ENCODE measurements at places on chromosomes 7 and 10.

DNA sequence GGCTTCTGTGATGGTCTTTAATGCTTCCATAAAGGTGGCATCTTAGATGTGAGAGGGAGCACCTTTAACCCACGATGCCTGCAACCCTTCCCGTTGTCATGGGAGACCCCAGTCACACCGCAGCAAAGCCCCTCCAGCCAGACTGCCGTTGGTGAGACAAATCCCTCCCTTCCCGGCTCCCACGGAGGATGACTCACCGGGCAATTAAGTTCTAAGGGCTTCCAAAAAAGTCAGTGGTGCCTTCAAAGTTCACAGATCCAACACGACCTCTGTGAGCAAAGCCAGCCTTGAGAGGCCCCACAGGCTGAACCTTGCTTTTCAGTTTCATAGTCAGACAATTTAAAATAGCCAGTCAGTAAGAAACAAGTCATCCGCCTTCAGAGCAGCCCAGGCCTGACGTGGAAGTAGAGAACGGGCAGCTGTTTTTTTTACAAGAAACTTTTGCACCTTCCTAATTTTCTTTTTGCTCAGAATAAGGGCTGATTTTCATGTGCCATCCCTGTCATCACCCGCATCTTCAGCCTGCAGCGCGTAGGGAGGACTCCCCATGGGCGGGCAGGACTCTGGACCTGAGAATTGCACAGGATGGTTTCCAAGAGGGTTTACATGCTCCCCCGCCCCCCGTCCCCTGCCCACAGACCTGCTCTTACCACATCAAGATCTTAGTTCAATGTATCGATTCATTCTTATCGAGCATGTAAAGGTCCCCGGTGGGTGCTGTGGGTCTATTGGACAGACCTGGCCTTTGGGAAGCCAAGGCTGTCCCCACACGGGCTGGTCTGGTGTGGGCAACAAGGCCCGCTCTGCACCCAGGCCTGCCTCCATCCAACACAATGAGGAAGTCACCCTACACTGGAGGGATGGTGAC, 333.9 kb downstream of the DNAJB6 start:
- no peak for DNase-seq

GRCh38 chr10:78660446-78661106, 408.2 kb upstream of the ZMIZ1 start:
- DNase-seq: no peak

GRCh38 chr7:57216340-57216739, 84.1 kb upstream of the ZNF479 start:
- no peak for DNase-seq

DNA sequence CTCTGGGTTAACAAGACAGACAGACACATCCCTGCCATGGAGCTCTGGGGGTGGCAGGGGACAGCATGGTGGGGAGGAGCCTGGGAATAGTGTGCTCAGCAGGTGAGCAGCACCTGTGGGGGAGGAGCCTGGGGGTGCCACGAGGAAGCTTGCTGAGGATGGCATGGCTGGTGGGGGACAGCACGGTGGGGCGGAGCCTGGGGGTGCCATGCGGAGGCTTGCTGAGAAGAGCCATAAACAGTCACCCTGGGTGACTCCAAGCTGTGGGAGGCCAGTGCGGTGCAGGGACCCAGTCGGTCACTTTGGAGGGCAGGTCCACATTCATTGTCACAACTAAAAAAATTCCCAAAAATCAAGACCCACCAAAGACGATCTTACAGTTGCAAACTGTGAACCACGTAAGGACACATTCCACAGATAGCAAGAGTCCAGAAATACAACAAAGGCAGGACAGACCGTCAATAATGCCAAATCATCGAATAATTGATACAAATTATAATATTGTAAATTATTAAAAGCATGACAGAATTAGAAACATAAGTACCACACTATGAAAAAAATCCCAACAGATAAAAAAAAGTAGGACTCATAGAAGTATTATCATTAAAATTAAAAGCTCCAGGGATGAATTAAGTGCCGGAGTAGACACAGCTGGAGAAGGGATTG, 24.4 kb downstream of the NKX6-2 start:
- no peak for DNase-seq

- DNase-seq: no peak
Measured at GRCh38 chr7:116862951-116863670, 724 bp downstream of the CAPZA2 start.

- no peak for DNase-seq
Measured at GRCh38 chr7:49433794-49434193, 339.6 kb upstream of the VWC2 start.

GRCh38 chr7:776992-777727, 50.1 kb upstream of the PRKAR1B start:
- DNase-seq: no peak

GRCh38 chr7:101602484-101603241, 26.4 kb downstream of the MYL10 start:
- DNase-seq: peak; percentile 27

GRCh38 chr7:156722043-156722826, 81.7 kb downstream of the RNF32 start:
- no peak for DNase-seq

DNA sequence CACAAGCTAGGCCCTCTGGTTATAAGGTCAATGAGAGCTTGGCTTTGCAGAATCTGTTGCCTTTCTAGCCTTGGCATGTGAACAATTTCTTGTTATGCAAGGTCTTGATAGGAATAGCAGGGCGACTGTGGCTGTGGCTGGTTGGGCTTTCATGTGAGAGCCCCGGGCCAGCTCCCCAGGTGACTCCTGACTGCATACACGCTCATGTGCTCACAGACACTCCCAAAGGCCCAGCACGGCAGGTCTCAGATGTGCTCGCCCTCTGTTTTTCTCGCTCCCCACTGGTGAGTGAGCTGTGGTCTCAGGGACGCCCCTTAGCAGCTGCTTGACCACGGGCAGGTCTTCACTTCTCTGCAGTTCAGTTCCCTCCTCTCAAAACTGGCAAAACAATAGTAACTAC, 37.1 kb upstream of the ZNF32 start:
- no peak for DNase-seq

- DNase-seq: no peak
Measured at GRCh38 chr10:33722067-33722466, 387.6 kb upstream of the NRP1 start.

- DNase-seq: no peak
Measured at GRCh38 chr7:137888241-137888640, 41.5 kb upstream of the DGKI start.

DNA sequence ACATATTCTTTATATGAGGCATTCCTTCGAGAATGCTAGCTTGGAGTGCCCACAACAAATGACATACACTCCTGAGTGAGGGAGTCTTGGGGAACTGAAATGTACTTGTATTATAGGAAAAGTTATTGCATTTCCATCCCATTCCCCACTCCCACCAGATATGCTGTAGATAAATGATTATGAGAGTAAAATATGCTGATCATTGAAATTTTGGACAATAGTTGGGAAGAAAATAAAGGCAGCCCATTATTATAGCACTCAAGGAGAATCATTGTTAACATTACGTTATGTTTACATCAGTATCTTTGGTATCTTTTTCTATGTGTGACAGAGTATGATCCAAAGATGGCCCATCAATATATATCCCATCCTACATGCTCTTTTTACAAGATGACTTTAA, 194.4 kb downstream of the GATA3 start:
- no peak for DNase-seq

GRCh38 chr7:50393547-50394252, 56.5 kb downstream of the FIGNL1 start:
- DNase-seq: peak; percentile 32

- no peak for DNase-seq
Measured at GRCh38 chr10:22325272-22326144, 4.6 kb downstream of the BMI1 start.

GRCh38 chr7:134922720-134923704, 63.3 kb upstream of the AGBL3 start:
- DNase-seq: no peak

DNA sequence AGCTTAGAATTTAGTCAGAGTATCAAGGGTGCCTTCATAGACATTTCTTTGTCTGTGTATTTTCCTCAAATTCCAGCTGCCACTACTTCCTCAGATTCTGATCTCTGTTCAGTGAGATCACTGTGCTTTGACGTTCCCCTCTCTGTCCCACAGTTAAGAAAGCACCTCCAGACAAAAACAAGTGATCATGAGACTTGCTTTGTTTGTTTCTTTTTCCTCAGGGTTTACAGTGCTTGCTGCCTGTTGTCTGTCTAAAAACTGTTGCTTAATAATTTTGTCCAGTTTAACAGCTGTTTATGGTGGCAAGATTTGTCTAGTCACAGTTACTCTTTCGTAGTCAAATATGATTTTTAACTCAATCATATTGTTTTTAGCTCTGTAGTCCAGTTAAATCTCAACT, 29.1 kb downstream of the TRUB1 start:
- DNase-seq: no peak

GRCh38 chr10:24804392-24804791, 80.7 kb upstream of the ARHGAP21 start:
- no peak for DNase-seq

DNA sequence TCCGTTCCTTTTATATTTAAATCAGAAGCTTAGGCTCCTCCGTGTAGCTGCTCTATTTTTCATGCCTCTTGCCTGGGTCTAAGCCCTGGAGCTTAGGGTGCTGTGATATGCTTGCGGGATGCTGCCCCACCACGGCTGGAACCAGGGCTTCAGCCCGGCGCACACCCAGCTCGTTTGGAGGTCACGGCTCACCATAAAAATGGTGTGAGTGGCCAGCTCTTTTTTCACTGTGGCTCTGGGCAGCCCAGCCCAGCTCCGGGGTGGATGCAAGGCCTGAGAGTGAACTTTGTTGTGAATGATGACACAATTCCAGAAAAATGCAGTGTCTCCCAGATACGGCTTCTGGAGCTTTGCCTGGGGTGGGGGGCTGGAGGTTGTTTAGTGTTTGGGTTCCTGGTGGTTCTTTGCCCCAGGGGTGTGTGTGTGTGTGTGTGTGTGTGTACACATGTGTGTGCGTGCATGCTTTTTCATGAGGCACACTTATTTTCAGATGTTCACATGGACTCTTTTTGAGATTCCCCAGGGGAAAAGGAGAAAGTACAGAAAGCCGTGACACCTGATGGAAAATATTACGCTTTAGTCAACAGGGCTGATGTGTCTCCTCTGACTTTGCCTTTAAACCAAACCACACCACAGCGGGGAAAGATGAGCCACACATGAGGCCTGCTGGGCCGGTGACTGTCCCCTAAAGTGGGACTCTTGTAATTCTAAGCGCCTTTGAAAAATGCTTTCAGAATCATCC, 46.2 kb downstream of the GRK5 start:
- no peak for DNase-seq

All from stimulated activated CD8-positive, alpha-beta memory T cell treated with anti-CD3 and anti-CD28 coated beads, Interleukin-4, amount 100 ng/mL, for 1 hour (primary cell).